Neural progenitor cell (in vitro differentiated cells): ENCODE measurements at places on chromosomes 13 and 19. TPM values are rescaled to one million over a fixed set of nuclear protein-coding genes. Genes with fewer than 3 reads are reported as not detected.

The MAST3 gene
- 2.1 and 5.1 TPM in 2 replicates for total RNA-seq

The LRP3 gene
- total RNA-seq = 7.5 and 40.0 TPM in 2 replicates

The COL4A1 gene
- total RNA-seq = 105 and 120 TPM in 2 replicates

GRCh38 chr19:48874303-48875135 is 2.3 kb downstream of the PPP1R15A start:
- peak; percentile 1 for DNase-seq
- H3K4me3 ChIP-seq = no peak overlapping the region
- H3K27ac ChIP-seq = no peak overlapping the region
- H3K27me3 ChIP-seq = no peaks in the 10 kb centered on the region

GRCh38 chr19:18062028-18062427 is 24.7 kb downstream of the IL12RB1 start:
- H3K4me1 ChIP-seq = no peaks in the 10 kb centered on the region
- H3K27me3 ChIP-seq = no peaks in the 10 kb centered on the region
- H3K36me3 ChIP-seq = no peaks in the 10 kb centered on the region
- no peak overlapping the region for H3K4me3 ChIP-seq
- H3K27ac ChIP-seq = no peak overlapping the region

DNA sequence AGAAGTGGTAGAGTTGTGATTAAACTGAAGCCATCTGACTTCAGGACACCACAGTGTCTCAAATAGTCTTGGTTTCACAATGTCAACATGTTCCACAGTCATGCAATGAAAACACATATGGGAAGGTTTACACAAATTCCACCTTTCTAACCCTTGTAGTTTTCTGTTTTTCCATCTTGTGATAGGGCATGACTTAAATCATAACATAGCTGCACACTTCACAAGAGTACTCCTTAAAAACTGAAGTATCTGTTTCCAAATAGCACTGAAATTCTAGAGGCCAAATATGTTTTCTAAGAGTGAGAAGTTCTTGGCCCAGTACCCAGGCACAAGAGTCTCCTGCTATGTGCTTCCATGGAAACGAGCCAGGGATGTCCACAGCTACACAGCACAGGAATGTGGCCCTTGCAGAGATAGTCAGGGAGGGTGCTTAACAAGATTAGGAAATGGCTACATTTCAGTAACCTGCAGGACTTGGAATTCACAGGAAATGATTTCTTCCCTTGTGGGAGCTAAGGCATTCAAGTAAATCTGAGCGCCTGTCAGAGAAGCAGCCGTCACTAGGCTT is 269.1 kb downstream of the NDFIP2 start:
- H3K36me3 ChIP-seq = no peaks in the 10 kb centered on the region
- DNase-seq = peak; percentile 54
- H3K27me3 ChIP-seq = no peaks in the 10 kb centered on the region
- H3K4me3 ChIP-seq = no peak overlapping the region
- no peak overlapping the region for H3K27ac ChIP-seq

DNA sequence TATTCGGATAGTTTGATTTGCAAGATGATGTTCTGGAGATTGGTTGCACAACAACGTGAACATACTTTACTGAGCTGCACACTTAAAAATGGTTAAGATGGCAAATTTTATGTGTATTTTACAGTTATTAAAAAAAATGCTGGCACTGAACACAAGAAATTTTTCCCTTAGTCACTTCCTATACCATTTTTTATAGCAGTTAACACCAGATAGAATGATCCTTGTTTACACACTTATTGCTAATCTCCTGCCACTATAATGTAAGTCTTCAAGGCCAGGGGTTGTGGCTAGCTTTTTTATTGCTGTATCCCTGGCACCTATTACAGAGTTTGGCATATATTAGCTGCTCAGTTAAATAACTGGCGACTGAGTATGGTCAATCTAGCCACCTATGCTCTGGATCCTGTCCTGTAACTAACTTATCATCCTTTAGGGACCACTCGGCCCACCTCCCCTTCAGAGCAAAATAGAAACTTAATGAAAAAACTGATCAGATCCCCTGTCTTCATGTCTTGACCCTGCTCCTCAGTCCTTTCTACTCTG is 2.0 kb upstream of the EBPL start:
- no peak overlapping the region for H3K27ac ChIP-seq
- H3K36me3 ChIP-seq = no peaks in the 10 kb centered on the region
- DNase-seq = no peak
- no peaks in the 10 kb centered on the region for H3K4me1 ChIP-seq

DNA sequence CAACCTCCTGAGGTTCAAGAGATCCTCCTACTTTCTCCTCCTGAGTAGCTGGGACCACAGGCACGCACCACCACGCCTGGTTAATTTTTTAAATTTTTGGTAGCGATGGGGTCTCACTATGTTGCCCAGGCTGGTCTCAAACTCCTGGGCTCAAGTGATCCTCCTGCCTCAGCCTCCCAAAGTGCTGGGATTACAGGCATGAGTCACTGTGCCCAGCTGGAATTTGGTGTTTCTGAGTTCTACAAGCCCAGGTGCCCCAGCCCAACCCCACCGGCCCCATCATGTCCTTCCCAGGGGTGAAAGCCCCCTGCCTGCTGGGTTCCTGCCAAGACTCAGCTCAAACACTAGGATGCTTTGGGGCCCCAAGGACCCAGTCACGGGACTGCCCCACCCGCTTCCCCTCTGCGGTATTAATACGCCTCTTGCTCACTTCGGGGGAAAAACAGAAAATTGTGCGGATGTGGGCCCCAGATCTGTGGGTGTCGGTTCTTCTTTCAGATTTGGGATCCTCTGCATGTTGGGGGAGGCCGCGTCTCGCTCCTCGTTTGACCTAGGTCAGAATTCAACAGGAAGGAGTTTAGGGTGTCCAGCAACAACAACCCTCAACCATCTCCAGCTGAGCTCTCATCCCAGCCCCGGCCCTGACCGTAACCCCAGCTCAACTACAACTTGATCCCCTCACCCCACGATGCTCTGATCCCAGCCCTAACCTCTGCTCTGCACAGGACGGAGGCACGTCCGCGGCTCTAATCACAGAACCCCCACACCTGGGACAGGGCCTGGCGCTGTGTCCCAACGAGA is 3.7 kb upstream of the FCER2 start:
- no peak for DNase-seq
- H3K27ac ChIP-seq = no peak overlapping the region
- H3K4me1 ChIP-seq = no peaks in the 10 kb centered on the region

DNA sequence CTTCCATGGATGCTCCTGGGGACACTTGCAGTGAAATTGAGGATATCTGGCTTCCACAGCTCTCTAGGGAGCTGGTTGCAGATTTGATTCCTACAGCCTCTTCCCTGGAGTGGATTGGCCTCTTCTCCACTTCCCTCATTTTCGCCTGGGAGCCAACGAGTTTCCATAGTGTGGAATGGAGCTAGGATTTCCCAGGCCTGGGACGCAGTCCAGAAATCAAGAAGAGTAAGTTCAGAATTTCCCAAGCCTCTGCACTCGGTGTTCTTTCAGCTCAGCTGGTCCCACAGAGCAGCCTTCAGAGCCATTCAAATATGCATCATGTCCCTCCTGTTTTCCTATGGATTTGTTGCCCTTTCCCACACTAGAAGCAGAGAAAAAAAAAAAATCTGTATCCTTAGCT is 68.2 kb downstream of the RAP2A start:
- H3K4me1 ChIP-seq = no peaks in the 10 kb centered on the region
- no peaks in the 10 kb centered on the region for H3K36me3 ChIP-seq
- no peak for DNase-seq
- H3K27ac ChIP-seq = no peak overlapping the region

GRCh38 chr13:22135446-22135845 is 464.6 kb downstream of the FGF9 start:
- DNase-seq = no peak
- H3K4me3 ChIP-seq = no peak overlapping the region
- H3K36me3 ChIP-seq = no peaks in the 10 kb centered on the region
- H3K27ac ChIP-seq = no peak overlapping the region

DNA sequence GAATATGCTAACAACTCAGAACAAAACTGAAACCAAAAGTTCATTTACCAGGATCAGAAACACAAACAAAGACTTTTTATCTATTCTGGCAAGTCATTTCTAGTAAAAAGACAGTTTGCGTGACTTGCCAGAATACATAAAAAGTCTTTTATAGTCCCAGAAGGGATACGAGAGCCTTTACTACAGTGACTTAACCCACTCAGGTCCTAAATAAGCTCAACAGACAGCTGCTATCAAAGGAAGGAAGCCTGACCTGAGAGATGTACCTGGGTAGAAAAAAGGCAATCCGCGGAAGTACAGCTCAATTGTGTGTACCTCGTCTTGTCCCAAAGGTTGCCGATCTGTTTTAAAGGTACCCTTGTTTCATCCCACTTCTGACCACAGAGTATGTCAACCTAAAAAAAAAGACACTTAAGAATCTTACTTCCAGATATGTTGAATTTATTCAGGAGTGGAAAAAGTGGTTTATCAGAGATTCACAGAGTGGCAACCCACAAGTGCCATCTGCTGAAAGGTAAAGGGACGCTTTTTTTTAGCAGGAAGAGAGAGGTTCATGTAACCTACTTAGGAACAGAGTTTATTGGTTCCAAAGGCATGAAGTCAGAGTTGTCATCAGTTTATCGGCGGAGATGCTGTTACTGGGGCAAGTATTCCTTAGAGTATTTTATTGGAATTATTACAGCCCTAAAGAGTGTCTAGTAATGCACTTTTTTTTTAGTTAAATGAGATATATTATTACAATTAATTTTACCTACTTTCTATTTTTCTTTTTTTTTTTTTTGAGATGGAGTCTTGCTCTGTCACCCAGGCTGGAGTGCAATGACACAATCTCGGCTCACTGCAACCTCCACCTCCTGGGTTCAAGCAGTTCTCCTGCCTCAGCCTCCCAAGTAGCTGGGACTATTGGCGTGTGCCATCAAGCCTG is 69.7 kb upstream of the C1QTNF9B start:
- H3K4me3 ChIP-seq = no peak overlapping the region
- no peaks in the 10 kb centered on the region for H3K36me3 ChIP-seq
- H3K4me1 ChIP-seq = peaks cover 6% of the 10 kb centered on the region
- no peak for DNase-seq
- H3K27ac ChIP-seq = no peak overlapping the region

- H3K4me1 ChIP-seq = no peaks in the 10 kb centered on the region
- no peak for DNase-seq
- H3K27ac ChIP-seq = no peak overlapping the region
Measured at GRCh38 chr13:98443329-98443728, 133.6 kb downstream of the STK24 start.

DNA sequence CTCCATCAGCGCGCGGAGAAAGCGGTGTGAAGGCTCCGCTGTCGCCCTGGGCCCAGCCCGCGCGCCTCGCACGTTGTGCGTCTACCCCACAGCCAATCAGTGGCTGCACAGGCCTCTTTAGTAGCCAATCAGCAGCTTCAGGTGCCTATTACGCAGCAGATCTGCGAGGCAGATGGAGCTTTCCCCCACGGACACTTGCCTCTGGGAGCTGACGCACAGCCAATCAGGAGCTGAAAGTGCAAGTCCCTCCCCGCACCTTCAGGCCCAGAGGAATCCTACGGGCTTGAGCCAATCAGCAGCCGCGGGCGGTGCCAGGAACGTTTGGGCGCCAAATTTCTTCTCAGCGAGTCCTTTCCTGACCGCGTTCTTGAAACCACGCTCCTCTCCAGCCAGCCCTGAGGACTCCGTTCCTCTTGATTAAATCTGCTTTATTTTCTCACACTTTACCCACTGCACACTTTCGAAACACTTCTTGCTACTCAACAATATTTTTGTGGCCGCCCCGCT is 39.9 kb downstream of the SIGLEC7 start:
- H3K4me3 ChIP-seq = peak overlapping the region; percentile 21
- peak; percentile 53 for DNase-seq
- H3K27ac ChIP-seq = no peak overlapping the region
- H3K36me3 ChIP-seq = no peaks in the 10 kb centered on the region

DNA sequence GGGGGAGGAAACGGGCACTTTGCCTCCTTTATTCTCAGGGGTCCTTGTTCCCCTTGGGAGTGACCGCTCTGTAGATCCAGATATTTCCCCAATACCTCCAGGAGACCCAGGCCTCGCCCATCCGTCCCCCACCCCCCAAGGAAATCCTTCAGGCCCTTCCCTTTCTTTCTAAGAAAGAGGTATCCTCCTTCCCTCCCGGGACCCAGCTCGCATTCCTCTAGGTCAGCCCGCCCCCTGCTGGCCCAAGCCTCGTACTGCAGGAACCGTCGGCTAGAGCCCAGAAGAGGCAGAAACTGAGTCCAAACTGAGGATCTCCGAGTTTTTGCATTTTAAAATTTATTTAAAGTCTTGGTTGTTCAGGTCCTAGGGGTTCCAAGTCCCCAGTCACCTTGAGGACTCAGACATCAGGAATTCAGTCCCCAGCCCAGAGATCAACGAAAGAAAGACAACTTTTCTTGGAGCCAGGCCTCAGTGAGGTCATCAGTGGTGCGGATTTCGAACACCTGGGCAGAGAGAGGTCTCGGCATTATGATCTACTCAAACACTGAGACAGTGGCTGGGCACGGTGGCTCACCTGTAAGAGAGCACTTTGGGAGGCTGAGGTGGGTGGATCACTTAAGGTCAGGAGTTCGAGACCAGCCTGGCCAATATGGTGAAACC is 7.5 kb upstream of the LRFN1 start:
- no peaks in the 10 kb centered on the region for H3K36me3 ChIP-seq
- peaks cover 13% of the 10 kb centered on the region for H3K27me3 ChIP-seq
- H3K4me3 ChIP-seq = no peak overlapping the region
- H3K27ac ChIP-seq = no peak overlapping the region

- no peaks in the 10 kb centered on the region for H3K36me3 ChIP-seq
Measured at GRCh38 chr13:23984546-23984945, 87.2 kb upstream of the C1QTNF9B start.

- DNase-seq = no peak
- no peak overlapping the region for H3K4me3 ChIP-seq
- no peak overlapping the region for H3K27ac ChIP-seq
- no peaks in the 10 kb centered on the region for H3K4me1 ChIP-seq
Measured at GRCh38 chr13:48078251-48078656, 16.6 kb downstream of the MED4 start.

DNA sequence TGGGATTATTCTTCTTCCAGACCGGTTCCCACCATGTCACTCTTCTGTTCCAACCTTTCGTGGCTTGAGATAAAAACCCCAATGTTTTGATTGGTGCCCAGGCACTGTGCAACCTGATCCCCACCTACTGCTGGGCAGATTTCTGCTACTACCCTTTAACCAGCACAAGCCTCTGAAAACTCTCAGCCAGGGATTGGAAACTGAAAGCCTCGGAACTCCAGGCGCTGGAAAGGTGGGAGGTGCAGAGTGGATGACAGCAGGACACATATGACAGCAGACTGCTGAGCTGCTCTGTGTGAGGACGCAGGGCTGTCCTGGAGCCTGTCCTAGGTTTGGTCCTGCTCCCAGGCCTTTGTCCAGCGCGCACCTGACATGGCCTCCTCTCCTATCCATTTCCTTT is 68.5 kb upstream of the GTF3A start:
- peaks cover 13% of the 10 kb centered on the region for H3K4me1 ChIP-seq
- peak overlapping the region; percentile 8 for H3K4me3 ChIP-seq
- H3K27me3 ChIP-seq = no peaks in the 10 kb centered on the region
- H3K36me3 ChIP-seq = no peaks in the 10 kb centered on the region

GRCh38 chr19:8569066-8569771 is 8.0 kb downstream of the MYO1F start:
- no peaks in the 10 kb centered on the region for H3K4me1 ChIP-seq
- DNase-seq = no peak
- H3K27me3 ChIP-seq = no peaks in the 10 kb centered on the region
- no peak overlapping the region for H3K4me3 ChIP-seq
- H3K27ac ChIP-seq = no peak overlapping the region

GRCh38 chr13:102261316-102261715 is 140.5 kb downstream of the FGF14 start:
- no peak overlapping the region for H3K27ac ChIP-seq
- H3K27me3 ChIP-seq = no peaks in the 10 kb centered on the region
- H3K4me3 ChIP-seq = no peak overlapping the region
- no peak for DNase-seq

GRCh38 chr13:98505217-98505616 is 71.7 kb downstream of the STK24 start:
- no peaks in the 10 kb centered on the region for H3K36me3 ChIP-seq
- DNase-seq = no peak
- no peak overlapping the region for H3K4me3 ChIP-seq
- H3K27me3 ChIP-seq = no peaks in the 10 kb centered on the region
